ENCODE measurements at places on chromosomes 1 and 21.

- DNase-seq, result no peak
Measured at GRCh38 chr1:2228694-2229036, 546 bp downstream of the SKI start.

- DNase-seq, result no peak
Measured at GRCh38 chr1:73998348-73998959, 199.5 kb downstream of the LRRIQ3 start.

DNA sequence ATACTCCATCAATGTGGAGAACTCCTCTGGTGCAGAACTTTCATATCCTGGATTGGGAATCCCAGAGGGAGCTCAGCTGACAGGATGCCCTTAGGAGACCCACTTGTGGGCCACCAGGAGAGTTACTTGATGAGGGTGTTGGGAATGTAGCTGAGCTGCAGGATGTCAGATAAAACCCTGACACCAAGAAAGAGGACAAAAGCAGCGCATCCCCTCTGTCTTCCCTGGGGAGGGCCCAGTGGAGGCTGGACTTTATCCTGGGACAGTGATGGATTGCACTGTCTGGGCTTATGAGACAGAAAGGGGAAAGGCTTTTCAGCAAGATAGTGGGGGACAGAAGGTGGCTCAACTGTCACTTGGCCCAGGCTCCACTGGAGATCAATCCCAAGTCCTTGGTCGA, 88.1 kb upstream of the BCAR3 start:
- DNase-seq, result no peak

GRCh38 chr1:245317217-245317616, 162.4 kb downstream of the KIF26B start:
- DNase-seq, result no peak

DNA sequence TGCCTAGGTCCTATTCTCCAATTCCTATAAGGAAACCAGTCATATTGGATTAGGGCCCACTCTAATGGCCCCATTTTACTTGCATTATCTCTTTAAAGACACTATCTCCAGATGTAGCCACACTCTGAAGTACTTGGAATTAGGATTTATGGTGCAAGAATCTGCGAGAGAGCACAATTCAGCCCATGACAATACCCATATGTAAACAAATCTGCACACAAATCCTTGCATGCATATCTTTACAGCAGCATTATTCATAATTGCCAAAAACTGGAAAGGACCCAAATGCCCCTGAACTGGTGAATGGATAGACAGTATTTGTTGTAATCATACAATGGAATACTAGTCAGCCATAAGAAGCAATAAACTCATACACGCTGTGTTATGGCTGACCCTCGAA, 229.8 kb upstream of the ADAMTS5 start:
- no peak for DNase-seq

- peak; percentile 89 for DNase-seq
Measured at GRCh38 chr1:156217871-156218270, 5.1 kb downstream of the PMF1 start.

- DNase-seq, result no peak
Measured at GRCh38 chr1:32828341-32828740, 10.9 kb downstream of the S100PBP start.

GRCh38 chr1:13513895-13514546, at the start of gene LRRC38:
LRRC38 (minus strand) TSS chr1:13514003; CDS start chr1:13513593, 410 bp downstream.
- no peak for DNase-seq

DNA sequence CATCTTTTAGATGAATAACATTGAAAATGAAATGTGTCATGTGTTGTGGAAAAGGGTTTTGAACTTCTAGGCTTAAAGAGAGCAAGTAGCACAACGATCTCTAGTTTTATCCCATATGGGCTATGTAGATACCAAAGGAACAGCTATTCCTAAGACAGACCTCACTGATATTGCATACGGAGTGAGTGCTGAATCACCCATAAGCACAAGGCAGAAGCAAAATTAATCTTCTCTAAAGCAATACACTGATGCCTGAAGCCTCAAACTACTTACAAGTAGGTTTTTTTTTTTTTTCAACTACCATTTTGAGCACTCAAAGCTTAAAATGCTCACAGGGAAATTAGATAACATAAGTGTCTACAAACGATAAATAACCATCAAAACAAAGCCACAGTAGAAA, 5.0 kb upstream of the KMO start:
- DNase-seq, result no peak

DNA sequence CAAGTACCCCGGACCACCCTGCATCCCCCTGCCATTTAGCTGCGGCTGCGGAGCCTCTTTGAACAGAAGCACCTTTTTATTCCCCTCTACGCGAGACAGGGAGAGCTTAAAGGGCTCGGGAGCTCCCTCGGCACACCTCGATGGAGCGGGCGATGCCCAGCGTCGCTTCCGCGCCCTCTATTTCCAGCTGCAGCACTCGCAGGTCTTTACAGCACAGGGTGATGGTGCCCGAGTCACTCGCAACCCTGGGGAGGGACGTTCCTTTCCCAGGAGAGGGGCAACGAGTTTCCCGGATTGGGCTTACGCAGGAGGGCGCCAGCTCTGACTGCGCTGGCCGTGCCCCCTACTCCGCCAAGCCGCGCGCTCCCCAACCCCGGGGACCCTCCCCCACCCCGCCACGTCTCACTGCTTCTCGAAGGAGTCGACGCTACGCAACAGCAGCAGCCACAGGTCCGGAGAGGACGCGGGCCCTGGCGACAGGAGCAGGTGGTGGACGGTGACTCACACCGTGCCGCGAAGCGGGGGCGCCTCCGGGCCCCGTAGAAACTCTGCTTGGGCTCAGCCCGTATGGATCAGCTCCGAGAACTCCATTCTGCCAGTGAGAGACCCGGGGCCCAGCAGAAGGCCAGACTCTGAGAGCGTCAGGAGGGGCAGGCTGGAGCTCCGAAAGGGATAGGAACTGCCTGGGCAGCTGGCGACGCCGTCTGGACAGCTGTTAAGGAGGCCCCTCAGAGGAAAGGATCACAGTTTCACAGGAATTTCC, 5.8 kb upstream of the FAM167B start:
- DNase-seq, result peak; percentile 38

GRCh38 chr1:83882906-83883305, 116.0 kb downstream of the TTLL7 start:
- DNase-seq, result no peak

- DNase-seq, result no peak
Measured at GRCh38 chr1:28297826-28298225, 31.0 kb upstream of the MED18 start.

GRCh38 chr1:192557841-192558595, 17.6 kb upstream of the RGS1 start:
- DNase-seq, result no peak

GRCh38 chr1:33161061-33161681, 20.7 kb downstream of the TRIM62 start:
- DNase-seq, result no peak

- DNase-seq, result no peak
Measured at GRCh38 chr1:43473463-43473862, 19.7 kb upstream of the HYI start.

DNA sequence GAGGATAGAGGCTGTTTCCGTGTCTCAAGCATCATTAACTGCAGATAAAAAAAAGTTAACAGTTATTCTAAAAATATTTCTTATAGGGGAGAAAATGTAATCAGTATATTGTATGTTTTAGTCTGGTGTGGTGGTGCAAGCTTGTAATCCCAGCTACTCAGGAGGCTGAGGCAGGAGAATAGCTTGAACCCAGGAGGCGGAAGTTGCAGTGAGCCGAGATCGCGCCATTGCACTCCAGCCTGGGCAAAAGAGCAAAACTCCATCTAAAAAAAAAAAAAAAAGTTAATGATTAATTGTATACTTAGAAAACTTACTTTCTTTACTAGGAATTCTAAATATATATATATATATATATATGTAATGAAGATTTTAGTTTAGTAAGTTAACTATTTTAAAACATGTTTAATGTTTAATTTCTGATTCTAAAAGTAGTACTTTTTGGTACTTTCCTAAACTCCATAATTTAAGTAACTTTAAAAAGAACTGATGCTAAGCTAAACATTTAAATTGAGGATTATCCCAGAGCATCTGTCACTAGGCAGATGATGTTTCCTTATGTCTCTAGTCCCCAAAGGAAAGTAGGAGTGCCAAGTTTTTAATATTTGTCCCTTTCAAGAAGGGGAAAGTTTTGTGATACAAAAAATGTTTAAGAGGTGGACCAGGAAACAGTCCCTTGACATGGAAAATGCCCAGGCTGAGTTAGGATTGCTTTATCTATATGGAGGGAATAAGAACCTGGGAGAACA, 66.3 kb downstream of the DYRK1A start:
- DNase-seq, result no peak

Data from CD4-positive, alpha-beta T cell treated with Interleukin-15 for 4 hours (primary cell).